D721Med (cell line): ENCODE measurements at places on chromosomes 12 and 14.

- DNase-seq = no peak
Measured at GRCh38 chr12:65925626-65926025, 101.3 kb downstream of the HMGA2 start.

- no peak for DNase-seq
Measured at GRCh38 chr12:9346866-9347327, 138.7 kb upstream of the PZP start.

DNA sequence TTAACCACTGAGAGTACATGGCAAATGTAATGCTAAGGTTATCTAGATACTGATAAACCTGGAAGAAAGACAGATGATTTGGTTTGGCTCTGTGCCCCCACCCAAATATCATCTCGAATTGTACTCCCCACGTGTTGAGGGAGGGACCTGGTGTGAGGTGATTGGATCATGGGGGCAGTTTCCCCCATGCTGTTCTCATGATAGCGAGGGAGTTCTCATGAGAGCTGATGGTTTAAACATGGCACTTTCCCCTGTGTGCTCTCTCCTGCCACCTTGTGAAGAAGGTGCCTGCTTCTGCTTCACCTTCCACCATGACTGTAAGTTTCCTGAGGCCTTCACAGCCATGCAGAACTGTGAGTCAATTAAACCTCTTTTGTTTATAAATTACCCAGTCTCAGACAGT, 14.2 kb downstream of the NOXRED1 start:
- DNase-seq = no peak

- DNase-seq = no peak
Measured at GRCh38 chr12:13337791-13338190, 141.3 kb downstream of the EMP1 start.

- no peak for DNase-seq
Measured at GRCh38 chr14:98952593-98953350, 319.2 kb downstream of the BCL11B start.

DNA sequence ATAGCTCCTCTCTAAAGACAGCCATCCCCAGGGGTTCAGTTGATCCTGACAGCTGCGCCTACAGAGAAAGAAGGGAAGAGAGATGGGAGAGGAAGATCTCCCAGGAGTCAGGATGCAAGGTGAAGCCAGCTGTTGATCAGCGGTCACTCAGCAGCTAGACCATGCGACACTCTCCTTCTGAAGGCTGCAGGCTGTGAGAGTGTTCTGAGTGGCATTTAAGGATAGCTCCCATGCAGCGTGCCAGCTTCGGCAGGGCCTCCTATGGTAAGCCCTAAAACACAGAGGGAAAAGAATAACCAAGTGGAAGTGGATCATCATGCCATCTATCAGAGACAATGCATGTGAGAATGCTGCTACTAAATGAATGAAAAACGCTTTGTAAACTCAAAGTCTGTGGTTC, 197.9 kb upstream of the NUDT4 start:
- DNase-seq = no peak

DNA sequence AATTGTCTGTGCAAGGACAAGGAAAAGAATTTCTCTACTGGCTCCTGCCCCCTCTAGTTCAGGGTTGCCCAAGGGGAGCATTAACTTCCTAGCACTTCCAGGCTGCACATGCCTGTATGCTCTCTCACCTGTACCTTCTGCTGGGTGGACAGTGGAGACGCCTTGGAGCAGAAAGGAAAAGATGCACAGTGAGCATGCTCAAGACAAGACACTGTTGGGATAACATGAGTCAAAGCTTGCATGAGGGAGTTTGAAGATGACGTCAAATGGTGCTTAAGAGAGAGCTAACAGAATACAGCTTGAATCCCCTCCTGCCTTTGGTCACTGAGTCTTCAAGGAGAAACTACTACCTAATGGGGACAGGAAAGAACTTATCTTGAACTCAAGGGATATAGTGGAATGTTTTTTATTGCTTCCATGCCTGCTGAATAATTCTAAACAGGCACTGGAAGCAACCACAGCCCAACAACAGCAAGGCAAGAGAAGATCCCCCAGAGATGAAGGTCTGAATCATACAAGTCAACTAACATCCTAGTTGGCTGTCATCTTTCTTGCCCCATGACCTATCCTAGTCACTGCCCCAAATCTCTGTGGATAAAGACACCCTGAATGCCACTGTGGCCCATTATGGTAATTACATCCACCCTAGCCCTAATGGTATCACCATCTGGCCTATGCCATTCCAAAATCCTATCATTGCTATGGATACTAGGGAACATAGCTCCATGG, 23.5 kb downstream of the RPS6KA5 start:
- no peak for DNase-seq

- no peak for DNase-seq
Measured at GRCh38 chr14:77991128-77991772, 178.9 kb upstream of the NRXN3 start.

DNA sequence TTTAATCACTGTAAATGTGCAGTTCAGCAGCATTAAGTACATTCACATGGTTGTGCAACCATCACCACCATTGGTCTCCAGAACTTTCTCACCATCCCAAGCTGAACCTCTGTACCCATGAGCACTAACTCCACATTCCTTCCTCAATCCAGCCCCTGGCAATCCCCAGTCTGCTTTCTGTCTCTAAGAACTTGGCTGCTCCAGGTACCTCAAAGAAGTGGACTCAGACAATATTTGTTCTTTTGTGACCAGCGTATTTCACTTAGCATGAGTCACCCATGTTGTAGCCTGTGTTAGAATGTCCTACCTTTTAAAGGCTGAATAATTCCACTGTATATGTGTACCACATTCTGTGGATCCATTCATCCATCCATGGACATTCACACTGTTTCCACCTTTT, 64.6 kb downstream of the SLC24A4 start:
- no peak for DNase-seq

GRCh38 chr12:121697093-121697698, 15.4 kb upstream of the TMEM120B start:
- no peak for DNase-seq

DNA sequence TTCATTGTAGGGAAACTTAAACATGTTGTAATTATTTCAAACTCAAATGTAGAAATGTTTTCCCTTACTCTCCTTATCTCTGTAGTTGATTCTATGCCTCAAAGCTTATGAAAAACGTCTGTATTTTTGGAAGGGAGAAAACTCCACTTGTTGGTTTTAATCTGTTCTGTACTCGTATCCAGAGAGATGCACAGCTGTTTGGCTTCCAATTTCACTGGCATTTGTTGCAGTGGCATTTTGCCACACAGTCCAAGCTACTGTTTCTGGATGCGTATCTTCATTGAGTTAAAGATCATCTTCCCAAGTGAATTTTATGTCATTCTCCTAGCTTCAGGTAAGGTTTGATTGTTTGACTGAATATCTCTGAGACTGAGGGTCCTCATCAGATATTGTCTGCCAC, 481.4 kb downstream of the TRHDE start:
- DNase-seq = no peak

DNA sequence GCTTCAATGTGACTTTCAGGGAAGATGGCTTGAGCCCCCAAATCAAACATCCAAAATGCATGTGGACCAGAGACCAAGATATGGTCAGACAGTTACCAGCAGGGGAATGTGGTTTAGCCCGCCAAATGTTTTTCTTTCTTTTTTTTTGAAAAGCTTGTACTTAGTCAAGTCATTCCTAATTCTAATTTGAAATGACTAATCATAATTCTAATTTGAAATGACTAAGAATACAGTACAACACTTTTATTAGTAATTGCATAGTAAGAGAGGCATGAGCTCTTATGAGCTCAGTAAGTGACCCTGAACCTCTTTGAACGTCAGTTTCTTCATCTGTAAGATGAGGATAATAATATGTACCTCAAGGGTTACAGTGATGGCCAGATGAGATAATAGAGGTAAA, 72.4 kb downstream of the HECTD4 start:
- no peak for DNase-seq

DNA sequence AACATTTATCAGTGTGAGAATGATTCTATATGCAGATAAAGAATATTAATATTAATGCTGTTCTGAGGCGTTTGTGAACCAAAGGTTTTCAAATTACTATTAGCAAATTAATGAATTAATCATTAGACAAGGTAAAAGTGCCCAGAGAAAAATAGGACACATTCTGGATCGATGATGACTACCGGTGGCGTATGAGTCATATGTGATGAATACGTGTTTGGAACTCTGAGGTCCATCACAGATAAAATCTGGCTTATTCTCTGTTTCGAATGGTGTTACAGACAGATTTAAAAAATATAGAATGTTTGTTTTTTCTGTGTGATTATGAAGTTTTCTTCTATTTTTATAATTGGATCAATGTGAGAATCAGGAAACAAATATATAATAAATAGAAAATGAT, 79.2 kb upstream of the RTL1 start:
- no peak for DNase-seq

DNA sequence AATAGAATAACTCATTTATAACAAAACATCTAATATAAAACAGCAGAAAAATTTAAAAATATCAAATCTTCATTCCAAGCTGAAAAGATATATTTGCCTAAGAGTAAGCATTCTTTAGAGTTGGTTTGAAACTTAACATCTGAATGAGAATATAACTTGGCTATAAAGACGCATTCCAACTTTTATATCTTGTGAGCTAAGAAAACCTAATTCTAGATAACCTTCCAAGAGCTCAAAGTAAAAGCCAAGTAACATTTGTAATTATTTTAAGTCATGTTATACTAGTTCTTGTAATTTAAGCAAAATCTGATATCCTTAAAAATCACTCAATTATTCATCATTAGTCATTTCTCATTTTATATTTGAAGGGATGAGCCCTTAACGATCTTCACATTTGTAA, 368.9 kb downstream of the C12orf50 start:
- no peak for DNase-seq

DNA sequence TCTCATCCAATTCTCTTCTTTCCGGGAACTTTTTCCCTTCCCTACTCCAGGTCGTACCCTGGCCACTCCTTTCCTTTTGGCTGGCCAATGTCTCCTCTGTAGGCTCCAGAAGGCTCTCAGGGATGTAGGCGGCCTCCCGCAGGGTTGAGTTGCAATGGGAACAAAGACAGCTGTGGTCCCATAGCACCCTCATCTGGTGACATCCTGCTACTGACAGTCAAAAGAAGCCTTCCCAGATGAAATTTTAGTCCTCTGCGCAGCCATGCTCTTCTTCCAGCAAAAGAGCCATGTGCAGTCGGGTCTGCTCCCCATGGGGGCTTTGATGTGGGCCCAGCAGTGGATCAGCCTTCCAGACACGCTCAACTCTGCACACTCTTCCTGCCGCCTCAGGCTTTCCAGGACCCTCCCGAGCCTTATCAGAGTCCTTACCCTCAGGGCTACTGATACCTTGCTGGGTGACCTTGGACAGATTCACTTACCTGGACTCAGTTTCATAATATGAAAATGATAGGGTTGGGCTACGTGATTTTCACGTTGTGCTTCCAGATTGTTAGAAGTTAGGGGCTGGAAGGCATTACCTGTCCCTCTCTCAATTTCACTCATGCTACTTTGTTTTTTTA, 5.5 kb upstream of the CELA1 start:
- DNase-seq = no peak

DNA sequence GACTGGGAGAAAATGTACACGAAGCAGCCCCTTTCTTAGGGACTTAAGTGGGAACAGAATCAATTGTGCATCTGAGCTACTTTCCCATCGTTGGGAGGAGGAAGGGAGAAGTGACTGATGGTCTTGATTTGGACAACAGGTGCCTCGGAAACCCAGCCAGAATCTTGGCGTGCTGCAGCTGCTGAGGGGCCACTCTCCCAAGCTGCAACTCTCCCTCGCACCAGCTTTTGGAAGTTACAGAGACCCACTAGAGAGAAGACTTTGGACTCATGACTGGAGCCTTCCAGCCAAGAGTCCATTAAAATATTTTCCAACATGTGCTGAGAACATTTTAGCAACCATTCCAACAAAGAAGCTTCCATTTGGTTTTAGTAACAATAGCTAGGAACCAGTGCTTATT, 52.3 kb downstream of the GNS start:
- no peak for DNase-seq

- DNase-seq = no peak
Measured at GRCh38 chr14:70133461-70133860, 55.3 kb downstream of the SLC8A3 start.

GRCh38 chr14:30500222-30500621, 58.7 kb upstream of the G2E3 start:
- no peak for DNase-seq

DNA sequence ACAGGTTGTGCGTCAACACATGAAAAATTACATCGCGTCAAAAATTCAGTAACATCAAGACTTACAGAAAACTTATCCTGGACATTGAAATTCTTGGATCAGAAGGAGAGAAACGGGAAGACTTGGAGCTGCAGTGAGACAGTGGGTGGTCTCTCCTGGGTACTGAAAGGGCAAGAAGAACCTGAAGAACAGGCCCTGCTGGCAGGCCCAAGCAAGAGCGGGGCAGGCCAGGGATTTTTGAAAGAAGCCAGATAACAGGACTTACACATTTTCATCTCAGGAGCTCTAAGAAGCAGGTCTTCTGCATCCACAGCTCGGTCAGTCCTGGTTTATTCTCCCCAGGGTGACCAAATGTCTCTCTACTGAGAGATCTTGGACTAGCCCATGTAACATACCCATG, 466.5 kb upstream of the SOX5 start:
- no peak for DNase-seq

GRCh38 chr14:37167151-37168047, 5.0 kb downstream of the SLC25A21 start:
- no peak for DNase-seq

DNA sequence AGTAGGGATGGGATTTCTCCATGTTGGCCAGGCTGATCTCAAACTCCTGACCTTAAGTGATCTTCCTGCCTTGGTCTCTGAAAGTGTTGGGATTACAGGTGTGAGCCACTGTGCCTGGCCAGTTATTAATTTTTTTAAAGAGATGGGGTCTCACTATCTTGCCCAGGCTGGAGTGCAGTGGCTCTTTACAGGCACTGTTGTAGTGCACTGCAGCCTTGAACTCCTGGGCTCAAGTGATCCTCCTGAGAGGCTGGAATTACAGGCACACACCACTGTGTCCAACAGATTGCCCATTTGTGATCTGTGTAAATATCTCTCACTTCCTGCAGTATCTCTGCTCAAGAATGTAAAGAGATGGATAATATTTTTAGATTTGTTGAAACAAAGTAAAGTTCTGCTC, 45.9 kb downstream of the PTPN11 start:
- DNase-seq = no peak

- no peak for DNase-seq
Measured at GRCh38 chr12:50353404-50353803, 43.0 kb downstream of the FAM186A start.

DNA sequence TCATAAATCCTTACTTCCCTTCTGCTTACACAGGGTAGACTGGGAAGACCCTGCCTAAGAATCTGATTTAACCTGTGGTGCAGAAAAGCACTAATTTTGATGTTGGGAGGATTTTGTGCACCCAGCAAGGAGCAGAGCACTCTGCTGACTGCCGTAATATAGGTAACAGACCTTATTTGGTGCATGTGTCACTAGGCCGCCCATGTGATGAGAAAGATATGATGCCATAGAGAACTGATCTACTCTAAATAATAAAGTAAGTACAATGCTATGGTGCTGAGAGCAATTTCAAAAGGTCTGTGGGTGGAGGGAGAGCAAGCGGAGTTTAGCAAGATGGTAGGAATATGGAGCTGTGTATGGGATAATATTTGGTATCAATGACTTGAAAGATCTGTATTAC, 1663.6 kb upstream of the SEL1L start:
- no peak for DNase-seq

GRCh38 chr14:85534458-85535293, 4.7 kb downstream of the FLRT2 start:
- no peak for DNase-seq

GRCh38 chr12:110744601-110745264, 2.0 kb upstream of the PPP1CC start:
- no peak for DNase-seq
